CD4-positive, alpha-beta T cell treated with Interferon alpha-2 for 1 hour (primary cell): ENCODE measurements at places on chromosomes 5 and 9.

GRCh38 chr9:13705918-13706317 is 426.4 kb upstream of the MPDZ start:
- DNase-seq: no peak

- no peak for DNase-seq
These were observed 281.3 kb downstream of the ARHGAP26 start for GRCh38 chr5:143051244-143052058.

DNA sequence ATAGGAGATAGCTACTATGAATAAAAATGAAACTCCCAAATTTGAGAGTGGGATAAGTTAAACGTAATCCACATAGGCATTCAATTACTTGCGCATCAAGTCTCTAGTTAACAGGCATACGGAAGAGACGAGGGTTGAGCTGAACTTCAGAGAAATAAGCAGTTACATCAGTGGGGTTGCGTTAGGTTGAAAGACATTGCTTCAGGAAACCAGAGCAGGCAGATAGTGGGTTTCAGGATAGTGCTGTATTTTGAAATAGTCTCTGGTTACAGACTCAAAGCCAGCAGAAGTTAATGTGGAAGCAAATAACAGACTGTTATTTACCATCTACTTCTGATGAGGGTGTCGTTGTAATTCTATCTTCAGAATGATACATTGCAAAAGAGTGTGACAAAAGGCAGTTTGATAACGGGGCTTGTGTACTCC is 533.4 kb downstream of the PDE4D start:
- no peak for DNase-seq

GRCh38 chr5:141077826-141078225 is 16.6 kb upstream of the PCDHB2 start:
- no peak for DNase-seq

- DNase-seq: no peak
These were observed 308.8 kb upstream of the NREP start for GRCh38 chr5:112065781-112066180.

DNA sequence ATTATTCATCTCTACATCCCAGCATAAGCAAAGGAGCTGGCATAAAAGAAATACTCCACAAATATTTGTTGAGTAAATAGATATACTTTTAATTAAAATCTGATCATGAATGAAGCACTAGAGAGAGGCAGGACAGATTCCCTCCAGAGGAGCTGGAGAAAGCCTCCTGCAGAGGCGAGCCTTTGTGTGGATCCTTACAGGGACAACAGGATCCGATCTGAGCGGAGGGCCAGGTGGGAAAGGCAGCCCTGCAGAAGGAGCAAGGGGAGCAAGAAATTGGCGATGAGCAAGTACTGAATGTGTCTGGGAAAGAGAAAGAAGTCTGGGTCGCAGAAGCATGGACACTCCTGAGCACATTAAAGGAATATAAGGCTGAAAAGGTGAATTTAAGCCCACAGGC is 69.4 kb downstream of the EBF1 start:
- no peak for DNase-seq
